ENCODE measurements at places on chromosomes 12 and 14. TPM values are rescaled to one million over a fixed set of nuclear protein-coding genes. Genes with fewer than 3 reads are reported as not detected.

The TMEM179 gene
- 0.14 TPM for polyA plus RNA-seq

The USP44 gene
- polyA plus RNA-seq, result 0.91 TPM

The MYH6 gene
- polyA plus RNA-seq, result not detected

The PZP gene
- 0.73 TPM for polyA plus RNA-seq
